Activated T-cell treated with anti-CD3 and anti-CD28 coated beads, Interleukin-2, amount 50 U/mL, for 4 hours (primary cell): ENCODE measurements at places on chromosomes 12 and 14.

GRCh38 chr14:68127166-68127565, 307.6 kb downstream of the RAD51B start:
- DNase-seq, result no peak

DNA sequence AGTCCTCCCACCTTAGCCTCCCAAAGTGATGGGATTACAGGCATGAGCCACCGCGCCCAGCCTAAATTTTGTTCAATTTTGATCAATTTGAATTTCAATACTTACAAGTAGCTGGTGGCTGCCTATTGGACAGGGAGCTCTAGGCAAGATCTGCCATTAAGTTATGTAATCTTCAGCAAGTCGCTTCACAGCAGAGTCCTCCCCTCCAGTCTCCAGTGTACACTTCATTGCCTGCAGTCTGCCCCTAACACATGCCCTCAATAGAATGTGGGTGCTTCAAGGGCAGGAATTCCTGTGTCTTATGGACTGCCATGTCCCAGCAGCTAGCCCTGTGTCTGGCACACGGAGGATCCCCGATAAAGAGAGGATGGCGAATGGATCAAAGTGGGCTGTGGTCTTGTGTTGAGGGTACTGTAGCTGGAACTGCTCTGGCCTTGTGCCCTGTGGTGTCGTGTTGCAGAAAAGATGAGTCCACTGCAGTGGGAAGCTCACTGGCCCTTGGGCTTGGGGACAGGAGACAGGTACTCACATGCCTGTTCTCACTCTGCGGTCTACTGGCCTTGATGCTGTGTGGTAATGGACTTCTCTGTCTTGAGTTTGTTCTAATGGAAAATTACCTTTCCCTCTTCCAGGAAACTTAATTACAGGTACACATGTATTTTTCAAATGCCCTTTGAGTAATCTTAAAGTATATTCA, 67.6 kb downstream of the TECPR2 start:
- no peak for DNase-seq

- DNase-seq, result no peak
Measured at GRCh38 chr14:102351023-102351422, 11.7 kb downstream of the CINP start.

- DNase-seq, result no peak
Measured at GRCh38 chr12:47135578-47135977, 55.8 kb upstream of the AMIGO2 start.

GRCh38 chr14:94163796-94164195, 10.3 kb upstream of the PPP4R4 start:
- DNase-seq, result no peak

- no peak for DNase-seq
Measured at GRCh38 chr14:63273129-63273528, 45.6 kb downstream of the GPHB5 start.

GRCh38 chr14:23117371-23118020, 1.6 kb downstream of the CEBPE start:
- DNase-seq, result no peak

DNA sequence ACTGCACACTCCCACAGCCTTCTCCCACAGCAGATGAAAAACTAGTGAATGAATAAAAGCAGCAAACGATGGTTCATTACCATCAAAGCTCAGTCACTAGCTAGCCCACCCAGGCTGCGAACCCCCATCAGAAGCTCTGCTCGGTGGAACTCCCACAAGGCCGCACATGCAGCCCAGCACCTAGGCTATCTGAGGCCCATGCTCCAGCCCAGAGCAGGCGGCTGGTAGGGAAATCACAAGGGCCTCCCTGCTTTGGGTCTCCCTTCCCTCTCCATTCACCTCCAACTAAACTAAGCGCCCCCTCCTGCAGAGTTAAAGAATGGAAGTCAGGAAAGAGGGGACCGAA, 69.0 kb downstream of the ITPK1 start:
- no peak for DNase-seq

DNA sequence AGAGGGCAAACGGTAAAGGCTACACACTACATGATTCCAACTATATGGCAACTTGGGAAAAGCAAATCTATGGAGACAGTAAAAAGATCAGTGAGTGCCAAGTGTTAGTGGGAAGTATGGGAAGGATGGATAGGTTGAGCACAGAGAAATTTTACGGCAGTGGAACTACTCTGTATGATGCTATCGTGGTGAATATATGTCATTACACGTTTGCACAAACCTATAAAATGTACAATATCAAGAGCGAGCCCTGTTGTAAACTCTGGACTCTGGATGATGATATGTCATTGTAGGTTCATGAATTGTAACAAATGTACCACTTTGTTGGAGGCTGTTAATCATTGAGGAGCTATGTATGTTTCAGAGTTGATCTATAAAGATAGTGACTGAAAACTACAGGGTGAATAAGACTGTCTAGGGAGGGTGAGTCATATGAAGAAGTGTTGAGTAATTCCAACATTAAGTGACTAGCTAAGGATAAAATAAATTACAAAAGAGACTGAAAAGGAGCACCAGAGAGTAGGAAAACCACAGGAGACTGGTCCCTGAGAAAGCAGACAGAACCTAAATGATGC, 349.2 kb upstream of the LMO3 start:
- no peak for DNase-seq

- DNase-seq, result no peak
Measured at GRCh38 chr12:42819846-42820245, 230.3 kb upstream of the PRICKLE1 start.

DNA sequence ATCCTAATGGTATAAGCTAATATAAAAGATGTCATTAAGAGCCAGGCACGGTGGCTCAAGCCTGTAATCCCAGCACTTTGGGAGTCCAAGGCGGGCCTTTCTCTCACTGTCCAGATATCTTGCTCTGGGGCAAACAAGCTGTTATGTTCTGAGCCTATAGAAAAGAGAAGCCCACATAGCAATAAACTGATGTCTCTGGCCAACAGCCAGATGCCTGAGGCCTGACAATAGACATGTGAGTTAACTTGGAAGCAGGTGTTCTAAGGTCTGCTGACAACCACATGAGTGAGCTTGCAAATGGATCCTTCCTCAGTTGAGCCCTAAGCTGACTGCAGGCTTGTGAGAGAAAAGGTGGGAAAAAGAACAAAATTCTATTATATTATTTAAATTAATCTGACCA, 25.0 kb downstream of the YAF2 start:
- DNase-seq, result no peak

DNA sequence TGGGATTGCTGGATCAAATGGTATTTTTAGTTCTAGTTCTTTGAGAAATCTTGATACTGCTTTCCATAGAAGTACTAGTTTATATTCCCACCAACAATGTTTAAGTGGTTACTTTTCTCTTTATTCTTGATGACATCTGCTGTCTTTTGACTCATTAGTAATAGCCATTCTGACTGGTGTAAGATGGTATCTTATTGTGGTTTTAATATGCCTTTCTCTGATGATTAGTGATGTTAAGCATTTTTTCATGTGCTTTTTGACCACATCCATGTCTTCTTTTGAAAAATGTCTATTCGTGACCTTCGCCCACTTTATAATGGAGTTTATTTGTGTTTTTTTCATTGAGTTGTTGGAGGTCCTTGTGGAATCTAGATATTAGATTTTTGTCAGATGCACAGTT, 865.7 kb downstream of the SLC6A15 start:
- no peak for DNase-seq

GRCh38 chr12:1573960-1574864, 20.2 kb downstream of the FBXL14 start:
- DNase-seq, result no peak

- DNase-seq, result no peak
Measured at GRCh38 chr12:16198884-16199283, 78.6 kb downstream of the SLC15A5 start.

DNA sequence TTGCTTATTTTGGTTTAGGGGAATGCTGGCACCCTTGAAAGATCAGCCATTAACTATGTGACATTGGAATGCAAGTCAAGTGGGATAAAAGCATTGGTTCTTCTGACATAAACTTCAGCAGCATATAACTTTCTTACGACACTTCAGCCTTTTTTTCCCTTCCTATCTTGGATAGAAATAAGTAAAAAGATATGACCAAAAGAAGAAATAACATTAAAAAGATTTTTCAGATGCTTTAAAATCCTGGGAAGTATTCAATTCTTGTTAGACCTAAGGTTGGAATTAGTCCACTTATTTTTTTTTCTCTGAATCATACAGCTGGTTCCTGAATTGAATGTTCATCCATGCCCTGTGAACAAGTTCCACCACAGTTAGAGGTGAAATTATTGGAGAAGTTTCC, 85.6 kb upstream of the TSPAN8 start:
- DNase-seq, result no peak

DNA sequence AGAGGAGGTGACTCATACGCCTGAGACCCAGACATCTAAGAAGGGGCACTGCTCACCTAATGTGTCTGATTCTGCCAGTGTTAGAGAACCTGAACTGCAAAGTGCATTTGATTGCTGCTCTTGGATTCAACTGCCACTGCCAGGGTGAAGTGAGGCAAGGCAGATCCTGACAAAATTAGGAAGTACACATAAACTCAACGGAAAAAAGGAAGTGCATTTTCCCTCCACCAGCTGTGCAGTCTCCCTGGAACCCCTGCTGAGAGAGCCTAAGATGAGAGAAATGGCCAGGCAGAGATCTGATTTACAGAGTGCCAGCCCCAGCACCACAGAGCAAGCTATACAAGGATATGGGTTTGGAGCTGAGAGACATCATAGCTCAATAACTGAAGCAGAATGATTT, 215.3 kb downstream of the SEC23A start:
- no peak for DNase-seq

DNA sequence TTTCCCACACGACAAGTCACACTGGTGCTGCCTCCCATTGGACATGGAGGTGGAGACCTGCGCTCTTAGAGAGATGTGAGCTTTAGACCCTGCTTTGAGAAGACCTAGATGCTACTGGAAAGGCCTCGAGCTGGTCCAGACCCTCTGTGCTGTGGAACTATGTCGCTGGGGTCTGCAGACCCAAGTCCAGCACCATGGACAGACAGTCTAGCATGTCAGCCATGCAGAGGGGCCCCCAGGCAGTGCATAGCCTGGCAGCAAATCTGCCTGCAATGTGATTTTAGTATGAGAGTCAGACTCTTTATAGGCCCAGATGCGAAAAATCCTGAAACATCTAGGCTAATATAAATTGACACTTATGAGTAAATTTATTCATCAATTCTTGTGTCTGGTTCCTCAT, 141.5 kb downstream of the NTF3 start:
- DNase-seq, result no peak

DNA sequence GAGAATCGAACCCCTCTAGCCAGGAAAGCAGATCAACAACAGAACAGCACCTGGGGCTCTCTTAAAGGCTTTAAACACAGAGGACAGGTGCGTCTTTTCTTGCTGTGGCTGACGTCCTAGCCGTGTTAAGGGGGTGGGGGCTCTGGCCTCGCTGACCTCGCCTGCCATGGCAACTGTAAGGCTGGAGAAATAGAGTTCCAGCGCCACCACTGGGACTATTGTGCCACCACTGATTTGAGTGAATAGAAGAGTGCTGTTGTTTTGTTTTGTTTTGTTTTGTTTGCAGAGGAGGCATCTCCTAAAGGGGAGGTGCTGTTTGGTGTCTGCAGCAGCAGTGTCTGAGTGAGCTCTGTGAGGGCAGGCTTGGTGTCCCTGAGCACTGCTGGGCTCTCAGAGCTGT, 34.2 kb upstream of the PRMT8 start:
- no peak for DNase-seq

- no peak for DNase-seq
Measured at GRCh38 chr12:121196902-121197301, 13.0 kb upstream of the P2RX4 start.

GRCh38 chr12:20477672-20478071, 109.3 kb downstream of the PDE3A start:
- DNase-seq, result no peak

DNA sequence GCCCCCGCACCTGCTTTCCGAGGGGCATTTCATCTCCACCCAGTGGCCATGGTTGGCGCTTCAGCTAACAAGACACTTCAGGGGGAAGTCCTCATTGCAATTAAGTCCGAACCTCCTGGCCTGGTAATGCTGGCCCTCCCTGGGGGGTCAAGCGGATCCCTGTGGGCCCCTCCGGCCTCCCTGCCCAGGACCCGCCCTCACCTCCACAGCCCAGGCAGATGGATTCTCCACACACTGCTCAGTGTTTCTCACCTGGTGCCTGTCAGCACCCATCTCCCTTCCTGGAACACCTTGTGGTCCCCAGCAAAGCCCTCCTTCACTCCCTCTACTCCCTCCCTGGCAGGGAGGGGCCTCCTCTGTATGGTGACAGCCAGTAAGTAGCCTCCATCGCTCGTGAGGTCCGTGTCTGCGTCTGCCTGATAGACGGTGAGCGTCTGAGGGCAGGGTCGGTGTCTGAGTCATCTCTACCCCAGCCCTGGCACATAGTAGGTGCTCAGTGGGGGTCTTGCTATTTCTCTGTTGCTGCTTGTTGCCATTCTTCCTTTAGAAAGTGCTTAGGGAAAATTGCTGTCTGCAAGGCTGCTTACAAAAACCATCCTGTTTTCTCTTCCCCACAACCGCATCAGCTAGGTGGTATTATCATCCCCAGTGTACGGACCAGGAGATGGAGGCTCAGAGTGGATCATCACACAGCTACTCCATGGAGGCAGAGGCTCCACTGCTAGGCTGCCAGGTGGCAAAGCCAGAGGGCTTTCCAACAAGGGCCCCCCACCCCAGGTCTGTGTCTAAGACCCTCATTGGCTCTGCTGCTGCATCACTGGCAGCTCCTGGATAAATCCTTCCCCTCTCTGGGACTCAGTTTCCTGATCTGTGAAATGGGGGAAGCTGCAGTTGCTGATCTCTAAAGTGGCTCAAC, 39.7 kb upstream of the EML1 start:
- no peak for DNase-seq

GRCh38 chr14:102035914-102036313, 50.9 kb downstream of the HSP90AA1 start:
- no peak for DNase-seq
